NCI-H1930 (cell line): ENCODE measurements at places on chromosomes 7 and 10.

DNA sequence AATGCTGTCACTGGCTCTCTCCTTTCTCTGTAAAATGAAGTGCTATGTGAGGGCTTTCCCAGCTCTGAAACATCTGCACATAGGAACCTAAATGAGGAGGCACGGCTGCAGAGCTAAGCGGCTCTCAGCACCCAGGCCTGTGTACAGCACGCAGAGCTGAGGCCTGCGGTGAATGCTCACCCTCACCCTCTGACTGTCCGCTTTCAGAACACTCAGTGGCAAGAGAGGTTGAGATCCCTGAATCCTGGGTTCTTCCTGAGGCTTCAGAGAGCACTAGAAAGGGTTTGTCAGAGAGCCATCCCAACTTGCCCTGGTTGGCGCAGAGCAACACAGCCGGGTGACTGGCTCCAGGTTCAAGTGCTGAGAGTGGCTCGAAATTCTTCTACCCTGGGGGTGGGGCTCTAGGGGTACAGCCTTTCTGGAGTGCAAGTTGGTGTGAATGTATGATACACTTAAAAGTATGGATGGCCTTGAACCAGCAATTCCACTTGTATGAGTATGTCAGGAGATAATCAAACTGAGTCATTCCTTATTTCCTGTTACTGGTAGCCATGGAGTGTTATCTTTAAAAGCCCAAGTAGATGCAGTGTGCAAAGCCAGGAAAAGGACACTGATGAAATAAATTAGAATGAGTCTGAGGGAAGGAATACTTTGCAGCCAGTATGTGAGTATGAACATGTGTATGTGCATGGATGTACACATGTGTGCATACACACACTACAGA, 1.7 kb upstream of the CCDC201 start:
- DNase-seq, result no peak

GRCh38 chr10:86836044-86836443, 79.6 kb downstream of the BMPR1A start:
- DNase-seq, result no peak

GRCh38 chr7:91034459-91035368, 229.5 kb upstream of the FZD1 start:
- peak; percentile 60 for DNase-seq

DNA sequence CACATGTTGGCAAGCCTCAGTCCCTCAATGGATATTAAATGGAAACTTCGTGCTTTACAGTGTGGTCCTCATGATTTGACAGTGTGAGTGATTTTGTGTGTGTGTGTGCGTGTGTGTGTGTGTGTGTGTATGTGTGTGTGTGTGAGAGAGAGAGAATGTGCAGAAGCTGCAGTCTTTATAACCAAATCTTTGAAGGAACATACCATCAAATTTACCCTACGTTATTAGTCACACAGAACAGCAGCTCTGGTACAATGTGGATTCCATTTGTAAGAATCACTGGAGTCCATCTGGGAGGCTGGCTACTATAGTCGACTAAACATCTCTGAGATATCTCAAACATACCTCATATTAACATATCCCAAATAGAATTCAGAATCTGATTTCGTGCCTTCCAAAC, 928.0 kb upstream of the POT1 start:
- no peak for DNase-seq

GRCh38 chr10:28331841-28332240, 29.0 kb upstream of the MPP7 start:
- no peak for DNase-seq

- DNase-seq, result no peak
Observed at GRCh38 chr10:110706690-110707098, 62.6 kb downstream of the RBM20 start.

GRCh38 chr10:37101261-37101660, 24.1 kb upstream of the ANKRD30A start:
- no peak for DNase-seq

- DNase-seq, result no peak
Observed at GRCh38 chr10:53003094-53003493, 230.5 kb upstream of the MBL2 start.

- peak; percentile 60 for DNase-seq
Observed at GRCh38 chr7:96786261-96786997, 76.8 kb upstream of the SEM1 start.

DNA sequence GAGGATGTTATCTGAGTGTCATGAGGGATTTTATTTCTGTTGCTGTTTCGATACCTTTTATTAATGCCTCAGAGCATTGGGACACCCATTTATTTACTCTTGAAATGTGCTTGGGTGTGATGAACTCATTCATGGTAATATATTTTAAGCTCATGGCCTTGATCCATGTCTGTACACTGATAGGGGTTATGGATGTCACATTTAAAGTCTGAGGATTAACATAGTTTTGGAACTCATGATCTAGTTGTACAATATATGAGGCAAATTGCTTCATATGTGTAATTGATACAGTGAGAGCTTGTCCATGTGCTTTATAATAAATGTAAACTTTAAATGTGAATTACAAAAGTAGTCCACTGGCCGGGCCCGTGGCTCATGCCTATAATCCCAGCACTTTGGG, 23.0 kb upstream of the ZRANB1 start:
- DNase-seq, result no peak

DNA sequence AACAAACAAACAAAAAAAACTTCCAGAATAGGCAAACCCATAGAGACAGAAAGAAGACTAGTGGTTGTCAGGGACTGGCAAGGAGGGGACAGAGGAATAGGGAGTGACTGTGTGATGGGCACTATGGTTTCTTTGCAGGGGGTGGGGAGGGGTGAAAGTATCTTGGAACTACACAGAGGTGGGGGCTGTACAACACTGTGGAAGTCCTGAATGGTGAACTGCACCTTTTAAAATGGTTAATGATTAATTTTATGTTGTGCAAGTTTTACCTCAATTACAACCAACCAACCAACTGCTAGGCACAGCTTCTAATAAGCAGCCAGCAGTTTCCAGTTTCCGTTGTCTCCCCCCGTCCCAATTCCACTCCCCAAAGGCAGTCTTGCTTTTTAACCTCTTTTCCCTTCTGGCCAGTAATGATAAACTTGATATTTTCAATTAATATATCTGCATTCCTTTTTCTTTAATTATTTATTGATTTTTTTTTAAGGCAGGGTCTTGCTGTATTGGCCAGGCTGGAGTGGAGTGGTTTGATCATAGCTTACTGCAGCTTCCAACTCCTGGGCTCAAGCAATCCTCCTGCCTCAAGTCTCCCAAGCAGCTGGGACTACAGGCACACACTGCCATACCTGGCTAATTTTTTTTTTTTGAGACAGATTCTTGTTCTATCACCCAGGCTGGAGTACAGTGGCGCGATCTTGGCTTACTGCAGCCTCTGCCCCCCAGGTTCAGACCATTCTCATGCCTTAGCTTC, 46.8 kb downstream of the HIP1 start:
- no peak for DNase-seq

DNA sequence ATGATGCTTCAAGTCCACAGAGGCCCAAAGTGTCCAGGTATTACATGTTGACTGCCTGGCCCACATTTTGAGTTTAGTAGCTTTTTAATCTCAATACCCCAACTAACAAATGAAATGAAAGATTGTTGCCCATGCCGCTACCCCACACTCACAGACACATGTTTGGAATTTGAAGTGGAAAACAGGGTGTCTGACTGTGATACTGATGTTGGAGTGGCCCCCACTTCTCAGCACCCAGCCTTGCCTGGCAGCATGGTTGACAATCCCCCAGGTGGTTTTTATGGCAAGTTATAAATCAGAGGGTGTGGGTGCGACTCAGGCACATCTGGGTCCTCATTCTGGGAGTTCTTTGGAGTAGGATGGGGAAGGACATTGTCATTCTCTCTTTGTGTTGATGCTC, 314.7 kb upstream of the ZNF32 start:
- no peak for DNase-seq

DNA sequence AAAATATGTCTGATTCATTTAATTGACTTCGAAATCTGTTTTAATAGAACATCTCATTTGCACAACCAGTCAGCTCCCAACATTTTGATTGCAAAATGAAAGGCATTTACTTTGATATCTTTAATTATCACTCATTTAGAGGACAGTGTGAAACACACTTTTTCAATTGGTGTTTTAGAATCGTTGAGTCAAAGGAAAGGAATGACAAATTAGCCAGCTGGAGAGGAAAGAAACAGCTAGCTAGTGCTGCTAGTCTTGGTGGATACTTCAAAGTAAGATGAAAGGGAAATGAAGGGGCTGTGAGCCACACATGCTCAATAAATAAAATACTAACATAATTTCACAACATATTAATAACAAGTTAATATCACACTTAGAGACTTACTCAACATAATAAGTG, 570.2 kb downstream of the PHTF2 start:
- no peak for DNase-seq

DNA sequence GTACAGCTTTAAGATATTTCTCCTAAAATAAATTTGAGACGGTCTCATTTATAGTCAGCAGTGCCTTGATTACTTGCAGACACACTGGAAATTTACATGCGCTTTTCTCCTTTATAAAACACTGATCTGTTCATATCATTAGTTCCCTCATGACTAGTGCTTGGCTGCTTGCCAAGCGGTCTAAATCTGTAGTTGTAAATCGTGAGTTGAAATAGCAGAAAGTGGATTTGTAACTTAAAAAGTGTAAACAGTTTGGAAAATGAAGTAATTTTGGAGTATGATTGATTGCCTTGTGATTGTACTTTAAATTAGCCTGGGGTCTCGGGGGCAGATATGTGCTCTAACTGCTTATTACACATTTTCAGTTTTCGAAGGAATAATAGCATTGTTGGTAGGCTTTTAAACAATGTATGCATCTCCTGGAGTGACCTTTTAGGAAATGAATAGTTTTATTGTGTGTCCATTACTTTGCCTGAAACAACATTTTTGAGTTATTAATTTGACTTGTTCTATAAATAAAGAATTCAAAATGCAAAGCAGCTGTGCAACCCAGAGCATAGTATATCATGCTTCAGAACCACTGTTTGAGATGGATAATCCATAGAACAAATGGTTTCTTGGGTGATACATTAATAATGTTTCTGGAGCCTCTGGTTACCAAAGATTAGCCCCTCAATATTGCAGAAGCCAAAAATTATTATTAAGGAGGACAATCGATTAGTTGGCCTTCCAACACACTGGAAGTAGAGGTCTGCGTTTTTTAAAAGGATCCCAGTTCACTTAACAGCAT, 73.3 kb downstream of the ARID5B start:
- DNase-seq, result peak; percentile 37

DNA sequence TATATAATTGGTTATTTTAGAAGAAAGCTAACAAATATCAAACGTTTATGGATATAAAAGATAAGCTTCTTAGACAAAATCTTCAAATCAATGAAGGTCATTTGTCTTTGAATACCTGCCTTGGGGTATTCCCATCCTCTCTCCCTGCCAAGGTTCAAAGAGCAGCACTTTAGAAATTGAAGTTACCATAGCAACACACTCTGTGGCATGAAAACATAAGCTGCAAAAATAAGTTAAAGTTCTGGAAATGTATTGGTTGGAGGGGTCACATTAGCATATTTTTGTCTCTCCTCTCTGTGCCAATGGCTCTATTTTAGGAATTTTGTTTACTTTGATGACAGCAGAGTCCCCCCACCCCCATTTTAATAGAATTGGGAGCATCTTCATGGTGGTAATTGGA, 12.0 kb downstream of the ECHDC3 start:
- DNase-seq, result no peak

- no peak for DNase-seq
Observed at GRCh38 chr10:24465124-24465874, 256.4 kb downstream of the KIAA1217 start.

GRCh38 chr7:152076324-152076821, 50.9 kb downstream of the GALNT11 start:
- DNase-seq, result no peak

DNA sequence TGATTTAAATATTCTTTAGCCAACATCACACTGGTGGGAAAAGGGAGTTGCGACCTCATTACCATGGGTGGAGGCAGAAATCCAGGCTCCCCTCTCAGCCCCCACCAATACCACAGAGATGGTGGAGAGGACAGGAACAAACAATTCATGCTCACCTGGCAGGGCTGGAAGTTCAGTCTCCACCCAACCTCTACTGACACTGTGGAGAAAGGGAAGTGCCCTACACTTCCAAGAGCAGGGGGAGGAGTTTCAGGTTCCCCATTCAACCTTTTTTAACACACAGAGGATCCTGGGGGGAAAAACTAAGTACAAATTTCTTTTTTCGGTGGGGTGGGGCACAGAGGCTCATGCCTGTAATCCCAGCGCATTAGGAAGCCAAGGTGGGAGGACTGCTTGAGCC, 210.1 kb upstream of the KCTD7 start:
- DNase-seq, result no peak

- DNase-seq, result no peak
Observed at GRCh38 chr10:1272079-1272776, 216.0 kb downstream of the WDR37 start.

GRCh38 chr10:22436526-22436892, 91.2 kb downstream of the SPAG6 start:
- DNase-seq, result no peak

DNA sequence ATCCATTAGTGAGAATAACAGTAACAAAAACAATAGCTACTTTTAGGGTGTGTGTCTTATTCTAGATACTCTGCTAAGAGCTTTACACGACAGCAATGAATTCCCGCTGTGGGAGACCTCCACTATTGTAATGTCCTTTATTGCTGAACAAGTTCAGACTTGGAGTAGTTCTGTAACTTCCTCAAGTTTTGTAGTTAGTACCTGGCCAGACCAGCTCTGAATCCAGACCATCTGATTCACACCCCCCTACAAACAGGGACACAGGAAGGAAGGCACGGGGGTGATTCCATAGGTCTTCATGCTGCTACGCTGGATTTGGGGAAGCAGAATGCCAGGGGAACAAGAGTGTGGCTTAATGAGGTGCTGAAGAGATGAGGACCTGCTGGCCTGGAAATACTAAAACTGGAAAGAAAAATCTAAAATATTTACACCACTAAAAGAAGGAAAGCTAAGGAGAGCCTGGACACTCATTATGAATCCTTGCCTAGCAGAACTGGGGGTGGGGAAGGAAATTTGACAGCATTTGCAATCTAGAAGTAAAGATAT, 194.6 kb upstream of the TMEM72 start:
- DNase-seq, result no peak

DNA sequence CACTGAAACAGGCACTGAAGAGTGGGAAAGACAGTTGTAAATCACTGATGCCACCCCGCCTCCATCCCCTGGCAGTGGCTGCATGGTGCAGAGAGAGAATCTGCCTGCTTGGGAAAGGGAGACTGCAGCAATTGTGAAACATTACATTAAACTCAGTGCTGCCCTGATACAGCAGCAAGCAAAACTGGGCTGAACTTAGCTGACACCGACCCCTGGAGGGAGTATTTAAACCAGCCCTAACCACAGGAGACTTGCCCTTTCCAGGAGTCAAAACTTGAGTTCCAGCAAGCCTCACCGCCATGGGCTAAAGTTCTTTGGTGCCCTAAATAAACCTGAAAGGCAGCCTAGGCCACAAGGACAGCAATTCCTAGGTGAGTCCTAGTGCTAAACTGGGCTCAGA, 109.4 kb upstream of the PLPP4 start:
- DNase-seq, result no peak

DNA sequence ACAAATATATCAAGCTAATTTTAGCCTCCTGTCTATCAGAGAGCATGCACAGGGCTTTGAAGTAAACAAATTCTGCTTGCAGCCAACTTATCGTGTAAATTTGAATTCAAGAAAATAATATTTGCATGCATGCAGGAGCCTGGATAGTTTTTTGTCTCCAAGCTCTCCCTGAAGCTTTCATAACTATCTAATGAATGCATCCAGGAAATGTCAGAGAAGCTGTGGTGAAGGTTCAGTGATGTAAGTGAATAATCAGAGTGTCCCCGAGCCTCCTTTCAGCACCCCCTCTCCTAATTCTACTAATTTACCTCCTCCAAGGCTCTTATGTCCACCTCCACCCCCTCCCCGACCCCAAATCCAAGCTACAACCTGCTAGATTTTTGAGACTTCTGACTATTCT, 172.0 kb upstream of the ZNF32 start:
- DNase-seq, result no peak

GRCh38 chr7:23276376-23276775, 22.8 kb upstream of the MALSU1 start:
- DNase-seq, result no peak
